ENCODE measurements at places on chromosomes 4 and X.
A peak's percentile ranks its signal among the peaks of the same experiment; 100 is the strongest.

DNA sequence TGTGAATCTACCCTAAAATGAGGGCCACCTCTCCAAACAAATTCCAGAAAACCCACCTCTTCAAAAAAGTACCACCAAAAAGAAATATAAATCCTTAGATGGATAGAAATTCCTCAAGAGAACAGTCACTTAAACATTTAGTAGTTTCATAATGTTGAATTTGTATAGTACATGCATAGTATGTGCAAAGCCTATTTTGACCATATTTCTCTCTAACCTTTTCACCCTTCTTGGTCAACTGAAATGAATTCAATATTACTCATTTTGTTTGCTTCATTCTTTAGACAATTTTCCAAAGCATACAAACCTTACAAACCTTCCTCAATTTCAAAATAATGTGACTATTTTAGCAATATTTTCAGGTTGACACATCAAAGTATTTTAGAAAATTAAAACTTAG, 4.1 kb downstream of the RHOXF1 start:
- no peak for DNase-seq

DNA sequence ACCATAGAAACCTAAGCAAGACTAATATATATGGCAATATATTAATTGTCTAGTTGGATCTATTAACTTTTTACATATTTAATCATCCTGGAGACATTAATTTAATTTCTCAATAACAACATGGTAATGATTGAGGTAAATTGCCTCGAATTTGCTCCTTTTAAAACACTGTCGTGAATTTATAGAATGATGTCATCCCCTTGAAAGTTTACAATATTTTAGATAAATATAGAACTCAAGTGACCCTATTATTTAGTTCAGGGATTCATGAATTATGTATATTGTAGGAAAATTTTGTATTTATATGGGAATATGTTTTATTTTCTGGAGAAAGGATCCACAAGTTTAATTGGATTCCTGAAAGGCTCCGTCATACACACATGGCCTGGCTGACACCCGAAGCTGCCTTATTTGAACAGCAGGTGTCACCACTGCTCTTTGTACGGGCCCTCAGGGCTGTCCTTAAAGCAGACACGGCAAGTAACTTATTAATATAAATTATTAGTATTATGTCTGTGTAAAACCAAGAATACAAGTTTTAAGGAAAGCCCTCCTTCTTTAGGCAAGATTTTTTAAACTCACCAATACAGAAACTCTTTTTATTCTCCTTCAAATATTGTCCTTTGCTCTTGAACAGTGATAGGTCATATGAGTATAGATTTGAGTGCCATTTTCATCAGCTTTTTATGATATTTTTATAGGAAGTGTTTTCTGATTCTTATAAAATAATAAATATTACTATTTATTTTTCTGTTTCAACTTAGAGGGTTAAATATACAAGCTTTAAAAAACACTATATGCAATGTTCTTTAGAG, 1.9 kb upstream of the PLRG1 start:
- DNase-seq = peak; percentile 56

- DNase-seq = no peak
Observed at GRCh38 chr4:8188743-8189550, 10.1 kb upstream of the SH3TC1 start.

GRCh38 chr4:6781113-6781512, 1.4 kb upstream of the KIAA0232 start:
- DNase-seq = no peak

- DNase-seq = no peak
Observed at GRCh38 chrX:140172401-140172800, 207.1 kb upstream of the CXorf66 start.

- DNase-seq = no peak
Observed at GRCh38 chrX:14886252-14886651, 13.0 kb downstream of the MOSPD2 start.

DNA sequence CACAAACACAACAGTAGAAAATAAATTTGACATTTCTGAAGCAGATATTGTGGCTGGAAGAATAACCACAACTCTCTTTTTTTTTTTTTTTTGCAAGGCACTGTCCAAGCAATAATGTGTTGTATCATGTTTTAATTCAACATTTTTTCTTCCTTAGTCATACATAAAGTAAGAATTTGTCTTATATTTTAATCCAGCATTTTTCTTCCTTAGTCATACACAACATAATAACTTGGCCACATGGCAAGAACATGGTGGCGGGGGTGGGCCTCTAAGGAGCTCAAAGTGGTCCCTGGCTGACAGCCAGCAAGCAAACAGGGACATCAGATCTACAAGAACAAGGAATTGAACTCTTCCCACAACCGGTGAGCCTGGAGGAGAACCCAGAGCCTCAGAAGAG, 20.2 kb downstream of the FBXW7 start:
- DNase-seq = no peak

GRCh38 chrX:72317139-72317538, 11.4 kb upstream of the CITED1 start:
- no peak for DNase-seq

DNA sequence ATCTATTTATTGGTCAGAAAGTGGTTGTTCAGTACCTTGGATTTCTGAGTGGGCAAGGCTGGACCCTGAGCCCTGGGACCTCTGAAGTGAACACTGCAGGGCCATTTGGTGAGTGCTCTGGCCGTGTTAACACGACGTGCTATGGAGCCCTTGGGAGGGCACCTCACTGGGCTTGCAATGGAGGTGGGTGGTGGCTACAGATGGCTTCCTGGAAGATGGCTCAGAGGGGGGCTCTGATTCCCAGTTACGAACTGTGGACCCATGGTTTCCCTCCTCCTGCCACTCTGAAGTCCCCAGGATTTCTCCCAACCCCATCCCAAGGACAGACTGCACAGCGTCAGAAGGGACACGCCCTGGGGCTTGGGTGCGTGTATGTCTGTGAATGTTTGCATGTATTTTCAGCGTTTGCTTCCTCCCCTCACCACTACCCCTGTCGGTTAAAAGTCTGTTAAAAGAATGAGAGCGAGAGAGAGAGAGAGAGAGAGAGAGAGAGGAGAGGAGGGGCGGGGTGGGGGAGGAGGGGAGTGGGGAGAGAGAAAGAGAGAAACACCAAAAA, 3.7 kb upstream of the RHOH start:
- DNase-seq = no peak

DNA sequence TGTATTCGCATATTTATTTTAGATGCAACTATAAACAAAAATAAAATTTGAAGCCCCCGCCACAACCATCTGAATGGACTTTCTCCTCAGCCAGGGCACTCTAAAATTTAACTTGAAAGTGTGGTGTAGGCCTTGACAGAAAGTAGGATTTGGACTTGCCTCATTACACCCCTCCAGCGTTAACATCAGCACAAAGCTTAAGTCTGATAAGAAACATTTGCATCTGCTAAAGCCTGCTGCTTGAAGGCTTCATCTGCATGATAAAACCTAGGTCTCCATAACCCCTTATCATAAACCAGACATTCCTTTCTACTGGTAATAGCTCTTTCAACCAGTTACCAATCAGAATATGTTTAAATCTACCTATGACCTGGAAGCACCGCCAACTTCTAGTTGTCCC, 1046.5 kb downstream of the FAT4 start:
- DNase-seq = no peak

- DNase-seq = no peak
Observed at GRCh38 chrX:94454159-94454558, 780.2 kb downstream of the FAM133A start.

DNA sequence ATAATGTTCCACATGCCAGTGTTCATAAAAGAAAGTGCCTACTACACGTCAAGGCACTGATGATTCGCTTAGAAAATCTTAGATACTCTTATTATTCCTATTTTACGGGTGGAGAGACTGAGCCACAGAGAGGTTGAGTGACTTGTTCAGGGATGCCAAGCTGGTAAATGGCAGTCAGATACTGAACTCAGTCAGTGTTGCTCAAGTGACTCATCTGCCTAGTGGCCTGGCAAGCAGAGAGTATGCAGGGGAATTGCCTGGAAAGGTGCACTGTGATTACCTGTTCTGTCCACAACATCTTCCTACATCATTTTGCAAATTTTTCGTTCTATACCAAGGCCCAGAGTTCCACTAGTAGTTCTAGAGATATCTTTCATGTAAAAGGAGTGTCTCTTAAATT, 68.4 kb downstream of the RAPGEF2 start:
- no peak for DNase-seq

DNA sequence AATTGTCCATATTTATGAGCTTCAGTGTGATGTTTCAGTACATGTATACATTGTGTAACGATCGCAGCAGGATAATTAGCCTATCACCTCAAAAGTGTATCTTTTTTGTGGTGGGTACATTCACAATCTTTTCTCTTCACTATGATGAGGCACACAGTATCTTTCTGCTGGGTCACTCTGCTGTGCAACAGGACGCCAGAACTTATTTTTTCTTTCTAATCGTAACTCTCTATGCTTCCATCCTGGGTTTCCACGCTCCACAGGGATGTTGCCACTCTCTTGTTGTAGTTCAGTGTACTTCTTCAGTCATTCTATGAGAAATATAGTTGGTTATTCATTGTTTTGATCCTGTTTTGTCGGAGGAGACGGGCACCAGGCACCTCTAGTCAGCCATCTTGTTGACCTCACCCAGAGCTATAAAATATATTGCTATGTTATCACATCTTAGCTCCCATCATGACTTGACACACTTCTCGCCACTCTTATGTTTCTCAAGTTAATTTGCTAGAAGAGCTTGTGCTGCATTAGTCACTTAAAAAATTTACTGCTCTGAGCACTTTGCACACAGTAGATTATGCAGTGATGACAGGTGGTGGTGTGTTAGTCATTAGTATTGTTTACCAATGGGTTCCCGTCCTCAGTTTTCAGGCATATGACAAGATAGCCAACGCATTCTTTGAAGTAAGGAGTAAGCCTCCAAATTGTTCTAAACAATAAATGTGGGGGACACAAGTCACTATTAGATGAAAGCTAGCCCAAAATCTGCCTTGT, 1002.7 kb upstream of the PCDH7 start:
- no peak for DNase-seq

- no peak for DNase-seq
Observed at GRCh38 chr4:24605216-24605615, 20.9 kb upstream of the DHX15 start.

- no peak for DNase-seq
Observed at GRCh38 chr4:74890341-74890740, 42.6 kb upstream of the PARM1 start.

GRCh38 chr4:38925492-38926413, 58.1 kb downstream of the FAM114A1 start:
- no peak for DNase-seq

DNA sequence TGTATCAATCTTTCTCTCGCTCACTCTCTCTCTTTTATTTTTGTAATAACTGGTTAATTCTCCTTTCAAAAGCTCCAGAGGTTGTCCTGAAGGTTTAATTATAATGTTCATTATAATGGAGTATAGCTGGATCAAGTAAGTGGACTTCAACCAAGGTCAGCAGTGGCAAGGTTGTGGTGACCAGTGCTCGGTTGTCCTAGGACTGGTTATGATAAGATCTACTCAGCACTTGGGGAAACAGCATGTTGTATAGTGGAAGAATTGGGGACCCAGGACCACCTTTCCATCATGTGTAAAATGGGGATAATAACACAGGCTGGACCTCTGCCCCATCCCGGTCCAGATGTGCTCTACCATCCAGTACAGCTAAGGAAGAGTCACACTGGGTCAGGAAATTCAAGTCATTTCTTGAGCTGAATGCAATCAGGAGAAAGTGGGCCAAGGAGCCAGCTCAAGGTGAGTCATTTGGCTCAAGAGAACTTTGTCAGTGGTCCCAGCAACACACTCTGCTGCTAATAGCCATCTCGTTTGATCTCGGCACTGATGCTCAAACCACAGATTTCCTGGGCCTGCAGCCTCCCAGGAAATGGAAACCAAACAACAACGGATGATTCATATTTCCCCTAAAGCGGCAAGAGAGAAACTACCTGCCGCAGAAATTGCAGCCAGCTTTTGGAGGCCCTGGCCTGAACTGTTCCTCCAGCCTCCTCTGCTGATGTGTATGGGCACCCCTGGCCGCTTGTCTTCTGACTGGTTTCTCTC, 123.6 kb upstream of the RBPJ start:
- peak; percentile 71 for DNase-seq

GRCh38 chr4:188665491-188666457, 526.5 kb downstream of the TRIML1 start:
- DNase-seq = no peak

- no peak for DNase-seq
Observed at GRCh38 chrX:130741584-130741983, 161.4 kb downstream of the ENOX2 start.
